ENCODE measurements at places on chromosomes 13 and 19. TPM values are rescaled to one million over a fixed set of nuclear protein-coding genes. Genes with fewer than 3 reads are reported as not detected.

OR10H1 gene
- not detected for total RNA-seq

ZNF225 gene
- total RNA-seq: 7.5 TPM

KIRREL2 gene
- not detected for total RNA-seq

ZNF440 gene
- 3.9 TPM for total RNA-seq

ZNF90 gene
- 0.89 TPM for total RNA-seq

CPB2 gene
- total RNA-seq: not detected

ZNF91 gene
- 12.1 TPM for total RNA-seq

GDF15 gene
- total RNA-seq: 92.8 TPM

SKA3 gene
- total RNA-seq: 15.8 TPM

MCF2L gene
- total RNA-seq: not detected

SELENOV gene
- not detected for total RNA-seq
